ENCODE measurements at places on chromosomes 12 and 14.

DNA sequence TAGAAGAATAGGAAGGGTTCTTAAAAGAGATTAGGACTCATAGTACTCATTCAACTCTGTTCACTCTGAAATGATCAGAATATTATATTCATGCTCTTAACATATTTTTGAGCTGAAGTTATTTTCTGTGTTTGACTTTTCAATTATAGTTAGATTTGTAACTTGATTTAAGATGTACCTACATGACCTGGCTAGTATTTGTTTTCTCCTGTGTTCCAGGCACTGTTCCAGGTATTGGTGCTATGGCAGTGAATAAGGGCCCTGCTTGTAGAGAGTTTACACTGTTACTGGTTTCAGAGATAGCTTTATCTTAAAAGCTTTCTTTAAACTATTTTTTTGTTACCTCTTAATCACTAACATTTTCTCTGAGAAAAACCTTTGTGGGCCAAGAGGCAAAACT is 19.1 kb upstream of the SLC17A8 start:
- DNase-seq, result no peak

DNA sequence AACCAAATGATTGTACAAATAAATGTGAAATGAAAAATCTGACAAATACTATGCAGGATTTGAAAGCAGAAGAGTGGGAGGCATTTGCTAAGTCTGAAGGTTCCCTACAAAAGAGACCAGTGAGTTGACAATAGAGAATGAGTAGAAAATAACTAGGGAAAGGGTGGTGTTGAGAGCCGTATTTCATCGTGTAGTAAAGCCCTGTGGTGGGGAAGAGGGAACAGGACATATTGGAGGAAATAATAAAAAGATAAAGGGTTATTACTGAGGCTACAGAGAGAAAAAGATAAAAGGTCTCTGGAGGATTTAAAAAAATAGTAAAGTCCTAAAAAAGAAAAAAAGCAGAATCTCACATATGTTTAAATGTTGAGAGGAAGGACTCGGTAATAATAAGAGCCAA is 268.8 kb downstream of the DUSP6 start:
- DNase-seq, result no peak

DNA sequence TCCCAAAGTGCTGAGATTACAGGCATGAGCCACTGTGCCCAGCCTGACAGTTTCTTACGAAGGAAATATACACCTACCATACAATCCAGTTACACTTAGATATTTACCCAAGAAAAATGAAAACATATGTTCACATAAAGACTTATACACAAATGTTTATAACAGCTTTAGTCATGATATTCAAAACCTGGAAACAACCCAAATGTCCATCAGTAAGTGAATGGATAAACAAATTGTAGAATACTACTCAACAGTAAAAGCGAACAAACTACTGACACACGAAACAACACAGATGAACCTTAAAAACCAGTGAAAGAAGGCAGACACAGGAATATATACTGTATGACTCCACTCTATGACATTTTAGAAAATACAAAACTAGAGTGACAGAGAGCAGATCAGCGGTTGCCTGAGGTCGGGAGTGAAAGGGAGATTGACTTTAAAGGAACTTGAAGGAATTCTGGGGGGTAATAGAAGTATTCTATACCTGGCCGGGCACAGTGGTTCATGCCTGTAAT is 83.6 kb downstream of the SPRING1 start:
- no peak for DNase-seq

- no peak for DNase-seq
Observed at GRCh38 chr14:21536418-21537089, 10.4 kb upstream of the SALL2 start.

DNA sequence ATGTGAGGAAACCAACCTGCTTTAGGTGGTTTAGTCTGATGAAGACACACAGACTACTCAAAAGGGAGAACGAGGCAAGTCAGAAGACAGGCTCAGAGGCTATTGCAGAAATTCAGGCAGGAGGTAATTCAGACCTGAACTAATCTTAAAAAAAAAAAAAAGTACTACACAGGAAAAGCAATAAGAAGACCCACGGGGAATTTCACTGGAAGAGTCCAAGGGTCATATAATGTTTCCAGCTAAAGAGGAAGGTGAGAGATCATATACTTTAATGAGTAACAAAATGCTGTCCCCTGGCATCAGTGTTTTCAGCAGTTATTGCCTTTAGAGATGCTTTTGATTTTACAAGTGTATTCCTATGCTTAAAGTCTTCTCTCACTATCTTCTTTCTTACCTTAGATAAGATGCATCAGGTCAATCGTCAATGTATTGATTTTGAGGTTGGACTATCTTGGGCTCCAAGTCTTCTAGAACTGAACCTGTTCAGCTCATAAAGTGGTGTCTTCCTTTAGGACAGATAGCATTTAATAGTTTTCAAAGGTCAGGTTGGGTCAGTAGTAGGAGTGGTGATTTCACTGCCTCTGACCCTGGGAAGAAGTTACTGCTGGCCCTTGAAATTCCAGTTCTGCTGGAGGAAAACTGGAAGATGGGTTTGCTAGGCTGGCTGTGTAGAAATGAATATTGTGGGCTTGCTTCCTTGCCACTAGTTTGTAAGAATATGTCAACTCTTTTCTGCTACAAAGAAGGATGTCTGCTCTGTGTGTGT is 60.0 kb downstream of the FAR2 start:
- no peak for DNase-seq

DNA sequence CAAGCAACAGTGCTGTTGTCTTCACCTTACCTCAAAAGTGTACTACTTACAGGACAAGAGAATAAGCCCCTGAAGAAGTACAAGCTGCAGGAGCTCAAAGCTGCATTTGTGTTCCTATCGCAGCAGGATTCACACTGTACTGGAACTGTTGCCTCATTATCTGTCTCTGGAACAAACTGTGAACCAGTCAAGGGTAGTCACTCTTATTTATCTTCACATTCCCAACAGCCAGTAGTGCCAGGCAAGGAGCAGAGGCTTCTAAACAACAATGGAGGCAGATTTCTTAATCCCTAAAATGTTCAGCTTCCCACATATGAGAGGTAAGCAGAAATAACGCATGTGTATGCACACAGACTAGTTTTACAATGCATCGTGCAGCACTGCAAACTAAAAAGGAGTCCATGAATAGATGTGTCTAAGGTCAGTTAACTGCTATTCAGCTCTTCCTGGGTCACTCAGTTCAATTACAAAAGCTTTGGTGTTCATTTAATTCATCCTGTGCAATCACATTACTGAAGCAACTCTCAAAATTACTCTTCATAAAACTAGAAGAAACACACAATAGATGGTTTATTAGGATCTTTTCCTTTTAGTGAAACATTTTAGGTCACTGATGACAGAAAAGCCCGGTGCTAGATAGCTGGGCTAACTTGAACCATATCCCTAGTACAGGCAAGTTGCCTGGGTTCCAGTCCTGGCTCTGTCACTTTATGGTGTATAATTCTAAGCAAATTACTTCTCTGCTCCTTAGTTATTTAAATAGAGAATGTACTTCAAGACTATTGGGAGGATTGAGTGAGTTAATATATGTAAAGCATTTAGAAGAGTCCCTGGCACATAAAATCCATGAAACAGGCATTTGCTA is 2.7 kb downstream of the APPL2 start:
- DNase-seq, result no peak

DNA sequence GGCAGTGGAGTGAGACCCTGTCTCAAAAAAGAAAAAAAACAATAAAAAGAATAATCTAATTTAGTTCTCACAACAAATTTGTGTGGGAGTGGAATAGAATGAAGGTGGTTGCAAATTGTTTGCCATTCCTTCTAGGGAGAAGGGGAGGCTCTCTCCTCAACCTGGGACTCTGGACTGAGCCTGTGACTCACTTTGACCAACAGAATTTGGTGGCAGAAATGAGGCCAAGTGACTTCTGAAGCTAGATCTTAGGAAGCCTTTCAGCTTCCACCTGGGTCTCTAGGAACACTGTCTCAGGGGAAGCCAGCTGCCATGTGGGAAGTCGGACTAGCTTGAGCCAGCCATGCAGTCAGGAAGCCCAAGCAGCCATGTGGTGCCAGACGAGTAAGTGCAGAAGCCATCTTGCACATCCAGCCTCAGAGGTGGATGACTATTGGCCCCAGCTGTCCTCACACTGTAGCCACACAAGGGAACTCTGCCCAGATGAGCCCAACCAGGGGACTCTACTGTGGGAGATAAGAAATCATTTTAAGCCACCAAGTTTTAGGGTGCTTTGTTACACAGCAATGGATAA is 14.4 kb downstream of the ALDH2 start:
- DNase-seq, result no peak

DNA sequence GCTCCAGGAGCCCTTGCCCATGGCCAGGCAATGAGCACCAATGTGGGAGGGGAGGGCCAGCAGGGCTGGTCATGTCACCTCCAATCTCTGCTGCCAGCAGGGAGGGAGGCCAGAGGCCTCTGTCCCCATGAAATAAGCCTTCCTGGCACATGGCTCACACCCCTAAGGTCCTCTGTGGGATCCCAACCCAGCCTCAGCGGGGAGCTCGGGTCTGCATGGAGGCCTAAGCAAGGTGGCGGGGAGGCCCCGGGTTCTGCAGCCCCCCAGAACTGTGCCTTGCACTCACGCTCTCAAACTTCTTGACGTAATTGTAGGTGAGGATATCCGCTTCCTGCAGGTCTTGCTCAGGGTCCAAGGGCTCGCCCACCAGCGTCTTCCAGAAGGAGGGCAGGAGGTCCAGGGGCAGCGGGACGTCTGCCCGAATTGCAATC is 41.7 kb downstream of the TRAFD1 start:
- no peak for DNase-seq

DNA sequence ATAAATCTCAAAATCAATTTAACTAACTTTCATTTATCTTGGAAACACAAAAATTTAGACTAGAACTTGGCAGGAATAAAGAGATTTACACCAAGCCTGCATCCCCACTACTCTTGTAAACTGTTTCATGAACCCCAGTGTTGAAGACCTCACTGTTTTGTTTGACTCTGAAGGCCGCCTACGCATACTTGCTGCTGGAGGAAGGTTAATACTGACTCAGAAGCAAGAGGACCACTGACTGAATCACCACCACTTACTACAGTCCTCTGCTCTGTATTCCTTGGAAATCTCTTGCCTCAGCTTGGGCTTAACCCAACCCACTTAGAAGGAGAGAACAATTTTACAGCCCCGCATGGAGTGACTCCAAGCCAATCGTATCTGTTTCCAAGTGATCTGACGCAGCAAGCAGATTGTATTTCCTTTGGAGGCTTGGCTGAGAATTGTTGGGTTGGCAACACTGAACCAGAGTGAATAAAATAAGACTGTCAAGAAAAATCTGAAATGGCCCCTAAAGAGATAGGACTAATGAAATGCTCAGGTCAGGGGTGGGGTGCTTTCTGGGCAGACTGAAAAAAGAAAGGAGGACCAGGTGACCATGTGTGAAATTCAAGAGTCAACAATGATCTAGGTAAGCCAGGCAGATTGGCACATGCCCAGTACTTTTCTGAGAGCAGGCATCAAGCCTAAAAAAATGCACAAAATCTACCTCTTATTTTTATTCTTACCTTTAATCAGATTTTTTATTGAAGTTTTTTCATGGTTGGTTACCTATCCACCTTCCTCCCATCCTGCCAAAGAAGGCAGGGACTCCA is 248.6 kb downstream of the ZFP36L1 start:
- DNase-seq, result no peak

DNA sequence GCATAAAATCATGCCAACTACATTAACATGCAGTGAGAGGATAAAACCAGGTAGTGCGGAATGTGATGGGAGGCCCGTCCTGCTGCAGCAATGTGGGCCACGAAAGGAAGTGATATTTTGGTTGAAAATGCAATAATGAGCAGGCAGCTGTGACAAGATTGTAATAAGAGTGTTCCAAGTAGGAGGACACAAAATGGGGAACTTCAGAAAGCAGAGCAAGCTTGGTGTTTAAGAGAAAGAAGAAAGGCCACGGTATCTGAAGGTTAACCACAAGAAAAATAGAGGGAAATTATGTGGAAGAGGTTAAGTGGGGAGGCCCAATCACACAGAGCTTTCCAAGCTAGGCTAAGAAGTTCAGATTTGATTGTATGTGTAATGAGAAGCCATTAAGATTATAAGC is 34.3 kb downstream of the OVCH1 start:
- DNase-seq, result no peak

- no peak for DNase-seq
Observed at GRCh38 chr14:63564318-63564717, 21.1 kb upstream of the PPP2R5E start.

DNA sequence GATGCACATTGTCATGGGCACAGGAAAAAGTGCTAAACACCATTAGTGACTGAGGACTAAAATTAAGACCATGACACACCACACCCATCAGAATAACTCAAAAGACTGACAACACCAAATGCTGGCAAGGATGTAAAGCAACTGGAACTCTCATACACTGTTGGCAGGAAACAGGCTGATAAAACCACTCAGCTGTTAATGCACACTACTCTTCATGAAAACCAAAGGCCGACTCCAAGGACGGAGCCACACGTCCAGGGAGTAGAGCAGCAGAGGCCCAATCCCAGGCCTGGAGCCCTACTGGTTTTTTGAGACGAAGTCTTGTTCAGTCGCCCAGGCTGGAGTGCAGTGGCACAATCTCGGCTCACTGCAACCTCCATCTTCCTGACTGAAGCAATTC is 6.4 kb downstream of the RAD52 start:
- DNase-seq, result no peak

DNA sequence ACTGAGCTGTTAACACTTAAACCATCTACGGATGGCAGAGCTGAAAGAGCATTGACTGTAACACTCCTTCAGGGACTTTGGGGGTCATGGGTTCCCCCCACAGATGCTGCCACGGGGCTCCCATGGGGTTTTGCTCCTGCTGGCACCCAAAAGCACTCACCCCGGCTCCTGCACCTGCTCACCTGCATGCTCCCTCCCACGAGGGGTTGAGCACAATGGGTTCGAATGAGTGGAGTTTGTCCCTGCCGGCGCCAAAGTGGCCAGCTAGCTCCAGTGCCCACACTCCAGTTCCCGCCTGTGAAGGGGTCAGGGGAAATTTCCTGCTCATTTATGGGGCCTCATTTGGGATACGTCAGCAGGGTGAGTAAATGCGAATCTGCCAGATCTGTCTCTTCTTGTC is 40.7 kb downstream of the TNFAIP2 start:
- DNase-seq, result no peak

GRCh38 chr12:79371226-79371625 is 319.5 kb downstream of the PAWR start:
- DNase-seq, result no peak

DNA sequence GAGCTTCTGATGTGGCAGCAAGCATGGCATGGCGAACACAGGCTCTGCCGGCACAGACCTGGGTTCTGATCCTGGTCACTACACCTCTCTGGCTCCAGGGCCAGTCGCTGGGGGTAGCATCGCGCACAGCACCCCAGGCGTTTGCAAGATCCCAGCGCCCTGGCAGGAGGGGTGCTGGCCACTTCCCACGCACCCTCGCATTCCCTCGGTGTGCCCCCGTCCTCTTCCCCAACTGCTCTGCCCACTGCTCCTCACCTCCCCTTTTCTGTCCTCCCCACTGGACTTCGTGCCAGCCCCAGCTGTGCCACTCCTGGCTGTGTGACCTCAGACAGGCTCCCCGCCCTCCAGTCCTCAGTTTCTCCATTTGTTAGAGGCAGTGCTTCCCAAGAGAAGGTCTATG is 2.8 kb downstream of the CDK2AP1 start:
- no peak for DNase-seq
